ENCODE measurements at places on chromosomes 3 and 15.

DNA sequence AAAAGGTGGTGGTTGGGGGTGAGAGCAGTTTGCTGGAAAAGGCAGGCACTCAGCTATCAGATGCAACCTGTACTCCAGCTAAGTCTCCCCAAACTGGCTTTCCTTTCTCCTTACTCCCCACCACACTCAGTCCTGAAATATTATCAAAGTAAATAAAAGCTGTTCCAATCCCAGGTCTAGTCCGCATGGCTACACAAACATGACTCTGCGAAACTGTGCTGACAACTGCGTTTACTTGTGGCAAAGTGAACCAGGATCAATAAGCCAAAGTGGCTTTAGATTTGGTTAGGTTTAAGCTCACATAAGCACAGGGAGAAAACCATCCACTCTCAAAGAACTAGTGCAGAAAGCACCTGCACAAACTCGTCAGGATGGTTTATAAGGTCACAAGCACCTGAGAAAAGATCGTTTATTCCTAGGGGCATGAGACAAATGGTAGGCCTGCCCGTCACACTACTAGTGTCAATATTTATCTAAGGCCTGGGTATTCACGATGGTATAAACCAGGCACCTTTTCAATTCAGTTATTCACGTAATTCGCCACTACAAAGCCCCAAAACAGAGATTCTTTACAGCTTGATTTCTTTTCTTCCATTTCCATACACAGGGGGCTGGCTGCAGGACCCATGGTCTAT lies 25.3 kb downstream of the LRIG1 start:
- DNase-seq: no peak

DNA sequence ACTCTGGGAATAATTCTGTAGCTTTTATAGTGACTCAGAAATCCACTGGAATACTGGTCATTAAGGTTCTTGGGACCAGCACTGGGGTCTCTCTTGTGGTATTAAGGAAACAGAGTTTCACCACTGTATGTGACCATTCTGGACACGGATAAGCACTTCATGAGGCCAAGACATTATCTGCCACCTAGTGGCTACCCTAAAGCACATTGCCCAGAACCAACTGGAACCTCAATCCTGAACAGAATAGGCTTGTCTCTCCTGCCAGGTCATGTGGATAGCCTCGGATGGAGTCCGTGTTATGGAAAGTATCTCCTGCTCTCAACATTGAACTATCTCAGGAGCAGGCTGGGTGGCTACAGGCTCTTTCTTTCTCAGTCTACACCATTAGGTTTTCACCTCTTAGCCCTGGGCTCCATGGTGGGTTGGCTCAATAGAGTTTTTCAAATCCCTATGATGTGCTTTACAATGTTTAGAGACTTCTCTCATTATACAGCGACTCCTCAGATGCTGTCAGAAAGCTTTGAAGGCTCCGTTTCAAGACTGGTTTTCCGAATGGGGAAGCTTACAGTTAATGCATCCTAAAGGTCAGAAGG lies 167.6 kb upstream of the ST8SIA2 start:
- no peak for DNase-seq

GRCh38 chr3:100041328-100041749 lies 73.0 kb downstream of the FILIP1L start:
- no peak for DNase-seq

DNA sequence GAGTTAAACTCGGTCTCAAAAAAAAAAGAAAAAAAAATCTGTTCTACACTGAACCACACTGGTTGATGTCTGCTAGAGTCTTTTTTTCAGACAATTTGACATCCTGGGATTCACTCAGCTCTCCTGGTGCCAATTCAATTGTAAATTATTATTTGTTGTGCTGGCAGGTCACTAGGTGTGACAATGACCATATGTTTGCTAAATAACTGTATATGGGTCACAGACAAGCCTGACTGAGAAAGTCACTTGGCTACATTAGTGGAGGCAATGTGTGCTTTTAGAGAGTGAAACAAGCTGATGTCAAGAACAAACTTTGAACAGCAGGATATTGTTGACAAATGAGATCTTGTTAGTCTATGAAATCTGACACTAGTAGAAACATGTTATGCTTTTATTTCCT lies 1379.1 kb downstream of the ZPLD1 start:
- DNase-seq: no peak

GRCh38 chr3:177966493-177966892 lies 569.7 kb upstream of the KCNMB2 start:
- no peak for DNase-seq

DNA sequence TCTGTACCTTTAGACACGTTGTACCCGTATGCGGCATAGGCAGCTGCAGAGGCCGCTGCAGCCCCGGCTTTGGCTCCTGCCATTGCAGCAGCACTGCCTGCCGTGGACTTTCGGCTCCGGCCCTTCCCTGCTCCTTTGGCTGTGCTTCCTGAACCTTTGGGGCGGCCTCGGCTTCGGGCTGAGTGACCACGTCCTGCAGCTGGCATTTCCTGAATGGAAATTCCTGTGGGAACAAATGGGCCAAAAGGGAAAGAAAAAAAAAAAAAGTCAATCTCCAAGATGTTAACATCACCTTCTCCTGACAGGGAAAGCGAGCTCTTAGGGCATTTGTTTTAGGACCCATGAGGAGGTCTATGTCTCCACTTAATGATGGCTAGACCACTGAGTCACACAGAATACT lies 29.6 kb downstream of the CHAC1 start:
- DNase-seq: no peak

- no peak for DNase-seq
Measured at GRCh38 chr15:81189583-81190283, 6.9 kb upstream of the IL16 start.

DNA sequence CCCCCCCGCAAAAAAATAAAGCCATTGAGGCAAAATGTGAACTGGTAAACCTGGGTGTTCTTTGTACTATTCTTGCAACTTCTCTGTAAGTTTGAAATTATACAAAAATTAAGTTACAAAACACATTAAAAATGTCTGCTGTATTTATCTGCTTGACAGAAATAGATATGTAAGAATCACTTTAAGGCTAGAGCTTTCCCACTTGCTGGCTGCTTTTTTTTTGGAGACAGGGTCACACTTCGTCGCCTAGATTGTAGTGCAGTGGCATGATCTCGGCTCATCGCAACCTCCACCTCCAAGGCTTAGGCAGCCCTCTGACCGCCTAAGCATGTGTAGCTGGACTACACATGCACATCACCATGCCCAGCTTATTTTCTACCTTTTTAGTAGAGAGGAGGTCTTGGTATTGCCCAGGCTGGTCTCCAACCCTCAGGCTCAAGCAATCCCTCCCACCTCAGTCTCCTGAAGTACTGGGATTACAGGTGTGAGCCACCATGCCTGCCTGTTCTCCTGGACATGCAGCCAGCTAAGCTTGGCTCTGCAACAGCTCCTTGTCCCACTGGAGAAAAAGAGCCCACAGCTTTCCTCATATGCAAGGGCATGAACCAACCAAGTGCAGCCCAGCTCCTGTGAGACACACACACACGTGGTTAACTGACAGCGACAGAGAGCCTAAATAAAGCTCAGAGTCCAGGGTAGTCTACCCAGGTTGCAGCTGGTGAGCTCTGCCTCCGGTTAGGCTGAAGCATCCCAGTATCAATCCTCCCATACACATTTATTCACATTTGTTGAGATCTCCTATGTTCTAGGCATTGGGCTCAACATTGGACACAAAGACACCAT lies 4.5 kb downstream of the RPS17 start:
- DNase-seq: no peak

DNA sequence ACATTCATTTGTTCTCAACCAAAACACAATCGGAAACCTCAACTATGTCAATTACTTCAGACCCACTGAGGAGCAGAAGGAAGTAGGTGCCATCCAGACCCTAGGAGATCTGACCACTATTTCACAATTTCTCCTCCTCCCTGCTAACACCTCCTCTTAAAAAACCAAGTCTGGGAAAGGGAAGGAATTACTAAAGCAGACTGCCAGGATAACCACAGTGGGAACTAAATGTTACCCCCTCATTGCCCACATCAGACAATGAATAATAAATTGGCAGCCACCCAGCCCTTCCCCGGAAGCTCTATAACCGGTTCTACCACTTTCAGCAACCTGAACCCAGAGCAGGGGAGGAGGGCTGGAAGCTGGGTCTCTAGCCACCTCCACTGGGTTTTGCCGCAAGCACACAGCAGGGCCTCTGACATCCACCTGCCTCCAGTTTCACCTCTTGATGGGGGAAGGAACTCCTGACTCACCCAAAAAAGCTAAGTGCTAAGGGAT lies 17.6 kb downstream of the C15orf62 start:
- peak; percentile 74 for DNase-seq

DNA sequence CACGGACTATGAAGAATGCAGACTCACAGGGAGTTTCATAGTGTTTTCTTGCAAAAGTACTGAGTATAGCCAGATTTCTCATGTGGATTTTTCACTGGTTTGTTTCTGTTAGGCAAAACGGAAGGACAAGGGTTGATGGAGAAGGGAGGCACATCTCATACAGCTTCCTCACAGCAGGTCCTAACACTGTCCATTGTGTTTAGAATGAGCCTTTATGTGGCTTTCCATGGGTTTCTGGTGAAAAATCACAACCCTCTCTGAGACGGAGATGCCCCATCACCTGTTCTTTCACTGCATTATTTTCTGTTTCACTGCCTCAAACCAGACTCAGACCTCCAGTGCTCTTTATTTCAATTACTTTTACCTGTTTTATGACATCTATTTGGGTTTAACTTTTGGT lies 25.0 kb upstream of the LIPC start:
- no peak for DNase-seq

- no peak for DNase-seq
Measured at GRCh38 chr15:83115831-83116565, 8.6 kb downstream of the TM6SF1 start.

DNA sequence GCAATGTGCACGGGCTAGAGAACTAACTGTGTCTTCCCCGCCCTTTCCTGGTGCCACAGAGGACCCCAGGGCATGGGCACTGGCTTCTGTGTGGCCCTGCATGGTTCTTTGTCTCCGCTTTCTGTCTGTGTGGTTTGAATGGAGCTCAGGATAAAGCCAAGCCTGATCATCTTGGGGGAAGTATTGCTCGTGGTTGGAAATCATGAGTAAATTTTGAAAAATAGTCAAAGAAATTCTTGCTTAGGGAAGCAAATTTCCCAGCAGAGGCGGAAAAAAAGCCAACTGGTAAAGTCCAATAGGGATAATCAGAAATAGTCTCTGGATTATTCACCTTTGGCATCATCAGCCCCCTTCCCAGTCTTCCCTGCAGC lies 55.4 kb downstream of the MAGEF1 start:
- no peak for DNase-seq

DNA sequence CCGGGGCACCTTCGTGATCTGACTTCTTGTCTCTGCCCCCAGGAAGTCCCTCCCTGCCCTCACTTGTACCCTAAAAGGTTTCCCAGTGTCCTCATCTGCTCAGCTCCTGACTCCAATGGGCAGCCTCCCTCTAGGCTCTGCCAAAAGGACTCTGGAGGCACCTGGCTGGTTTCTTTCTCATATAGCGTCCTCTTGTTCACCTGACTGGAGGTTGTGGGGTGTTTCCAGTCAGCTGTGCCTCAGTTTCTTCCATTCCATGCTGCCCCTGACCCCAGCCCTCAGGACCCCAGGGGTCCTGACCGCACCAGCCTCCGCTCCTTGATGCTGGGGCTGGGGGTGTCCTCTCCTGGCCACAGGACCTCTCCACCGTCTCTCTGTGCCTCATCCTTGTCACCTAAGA lies 2.5 kb downstream of the PRR23E start:
- no peak for DNase-seq

DNA sequence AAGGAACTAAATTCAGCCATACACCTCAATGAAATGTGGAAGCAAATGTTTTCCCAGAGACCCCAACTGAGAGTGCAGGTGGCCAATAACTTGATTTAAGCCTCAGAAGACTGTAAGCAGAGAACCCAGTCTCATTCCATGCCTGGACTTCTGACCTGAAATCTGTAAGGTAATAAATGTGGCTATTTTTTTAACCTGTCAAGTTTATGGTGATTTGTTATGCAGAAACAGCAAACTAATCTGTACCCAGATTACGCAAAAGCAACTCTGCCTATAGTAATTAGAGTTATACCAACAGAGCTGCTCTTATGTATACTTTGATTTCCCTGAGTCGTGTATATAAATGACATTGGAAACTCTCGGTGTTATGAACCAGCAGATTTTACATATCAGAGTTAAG lies 534.0 kb upstream of the NAALADL2 start:
- DNase-seq: no peak

GRCh38 chr15:46413799-46414198 lies 779.0 kb downstream of the SQOR start:
- DNase-seq: no peak

GRCh38 chr3:31504230-31504629 lies 28.5 kb upstream of the STT3B start:
- no peak for DNase-seq

DNA sequence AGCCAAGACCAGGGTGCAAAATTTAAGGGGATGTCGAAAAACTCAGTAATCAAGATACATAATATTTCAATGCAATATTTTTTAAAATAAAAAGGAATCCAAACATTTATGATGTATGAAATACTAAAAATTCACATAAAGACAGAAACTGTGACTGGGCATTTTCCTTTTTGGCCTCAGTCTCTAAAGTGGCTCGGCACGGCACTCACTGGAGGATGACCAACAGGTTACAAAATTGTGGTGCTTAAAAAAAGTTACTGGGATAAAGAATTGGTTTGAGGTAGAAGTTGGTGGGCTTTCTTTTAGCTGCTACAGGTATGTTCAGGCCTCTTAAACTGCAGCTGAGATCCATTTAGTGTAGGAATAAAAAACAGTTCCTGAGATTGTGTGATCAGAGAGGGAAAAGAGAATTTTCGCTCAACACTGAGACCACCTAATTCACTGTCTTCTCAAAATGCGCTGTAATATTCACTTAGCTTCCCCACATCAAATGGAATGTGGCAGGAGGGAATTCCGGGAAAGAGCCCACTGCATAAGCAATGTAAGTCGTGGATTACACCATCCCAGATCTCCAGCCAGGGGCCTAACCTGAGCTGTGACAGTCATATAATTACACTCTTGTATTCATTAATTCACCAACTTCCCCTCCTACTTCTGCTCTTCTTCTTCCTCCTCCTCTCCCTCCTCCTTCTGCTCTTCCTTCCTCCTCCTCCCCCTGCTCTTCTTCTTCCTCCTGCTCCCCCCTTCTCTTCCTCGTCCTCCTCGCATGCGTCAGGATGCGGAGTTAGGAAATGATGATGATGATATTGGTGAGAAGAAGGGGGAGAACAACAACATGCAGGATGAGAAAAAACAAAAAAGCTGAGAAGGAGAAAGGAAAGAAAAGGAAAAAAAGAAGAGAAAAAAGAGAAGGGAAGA lies 45.9 kb downstream of the HES1 start:
- no peak for DNase-seq

DNA sequence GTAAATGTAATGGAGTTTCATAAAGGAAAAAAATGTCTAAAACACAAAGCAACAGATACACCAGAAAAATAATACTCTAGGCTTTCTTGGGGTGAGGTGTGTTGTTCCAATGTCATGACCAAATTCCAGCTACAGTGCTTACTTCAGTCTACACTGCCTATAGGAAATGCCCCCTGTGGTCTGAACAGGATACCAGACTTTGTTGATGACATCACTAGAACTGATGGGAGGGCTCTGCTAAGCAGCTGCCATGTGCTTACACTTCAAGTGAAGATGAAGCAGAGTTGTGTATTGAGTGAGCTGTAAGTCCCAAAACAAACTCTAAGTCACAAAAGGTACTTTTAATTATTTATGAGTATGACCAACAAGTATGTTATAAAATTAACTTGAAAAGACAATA lies 456.1 kb upstream of the IL12A start:
- no peak for DNase-seq

- DNase-seq: no peak
Measured at GRCh38 chr15:90060797-90061196, 41.5 kb downstream of the IDH2 start.

All from CD4-positive, alpha-beta T cell treated with Interleukin-6 for 4 hours (primary cell).